ENCODE measurements at places on chromosomes 5 and 9. TPM values are rescaled to one million over a fixed set of nuclear protein-coding genes. Genes with fewer than 3 reads are reported as not detected.
A peak's percentile ranks its signal among the peaks of the same experiment; 100 is the strongest.

DNA sequence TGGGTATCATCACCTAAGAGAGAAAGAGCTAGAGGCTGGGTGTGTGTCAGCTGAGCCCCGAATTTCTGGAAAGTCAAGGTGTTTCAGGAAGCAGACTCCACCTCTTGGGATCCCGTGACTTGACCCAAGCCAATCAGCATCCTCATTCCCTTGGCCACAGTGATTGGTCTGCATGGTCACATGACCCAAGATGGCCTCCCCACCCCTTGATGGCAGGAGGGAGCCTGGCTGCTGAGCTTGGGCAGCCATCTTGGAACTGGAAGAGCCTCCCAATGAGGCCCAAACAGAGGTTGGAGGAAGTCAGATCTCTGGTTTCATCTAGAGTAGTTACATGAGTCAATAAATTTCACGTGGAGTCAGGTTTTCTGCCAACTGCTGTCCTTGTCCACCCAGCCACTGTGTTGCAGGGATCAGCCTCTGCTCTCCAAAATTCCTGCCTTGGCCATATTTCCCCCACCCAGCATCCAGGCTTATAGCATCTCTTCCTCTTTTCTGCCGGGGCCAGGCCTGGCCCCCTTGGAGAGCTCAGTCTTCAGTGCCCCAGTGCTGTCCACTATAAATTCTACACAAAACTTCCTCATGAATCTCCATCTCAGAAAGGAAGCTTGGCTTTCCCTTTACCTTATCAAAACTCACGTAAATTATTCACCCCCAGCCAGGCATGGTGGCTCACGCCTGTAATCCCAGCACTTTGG is 17.2 kb upstream of the SUSD3 start:
- no peaks in the 10 kb centered on the region for H3K27me3 ChIP-seq
- no peaks in the 10 kb centered on the region for H3K4me1 ChIP-seq
- no peaks in the 10 kb centered on the region for H3K36me3 ChIP-seq
- no peak for DNase-seq

DNA sequence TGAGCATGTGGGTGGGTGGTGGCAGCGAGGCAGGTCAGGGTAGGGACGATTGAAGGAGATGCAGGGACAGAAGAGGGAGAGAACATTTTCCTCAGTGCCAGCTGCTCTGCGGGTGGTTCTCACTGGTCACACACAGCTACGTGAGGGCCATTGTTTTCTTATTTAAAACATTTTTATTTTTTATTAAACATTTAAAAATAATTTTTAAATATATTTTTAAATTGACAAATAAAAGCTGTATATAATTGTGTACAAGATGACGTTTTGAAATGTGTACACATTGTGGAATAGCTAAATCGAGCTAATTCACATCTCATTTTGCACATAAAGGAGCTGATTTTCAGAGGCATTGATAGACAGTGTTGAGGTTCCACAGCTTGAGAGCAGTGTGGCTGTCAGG is 14.0 kb downstream of the FAM240B start:
- H3K27me3 ChIP-seq = no peaks in the 10 kb centered on the region
- H3K4me1 ChIP-seq = no peaks in the 10 kb centered on the region
- no peak for DNase-seq
- H3K27ac ChIP-seq = no peak overlapping the region
- H3K36me3 ChIP-seq = no peaks in the 10 kb centered on the region
- H3K4me3 ChIP-seq = no peak overlapping the region

GRCh38 chr5:91499943-91500531 is 116.9 kb upstream of the ARRDC3 start:
- H3K4me1 ChIP-seq = no peaks in the 10 kb centered on the region
- no peak for DNase-seq
- H3K36me3 ChIP-seq = no peaks in the 10 kb centered on the region
- no peaks in the 10 kb centered on the region for H3K27me3 ChIP-seq
- H3K4me3 ChIP-seq = no peak overlapping the region

DNA sequence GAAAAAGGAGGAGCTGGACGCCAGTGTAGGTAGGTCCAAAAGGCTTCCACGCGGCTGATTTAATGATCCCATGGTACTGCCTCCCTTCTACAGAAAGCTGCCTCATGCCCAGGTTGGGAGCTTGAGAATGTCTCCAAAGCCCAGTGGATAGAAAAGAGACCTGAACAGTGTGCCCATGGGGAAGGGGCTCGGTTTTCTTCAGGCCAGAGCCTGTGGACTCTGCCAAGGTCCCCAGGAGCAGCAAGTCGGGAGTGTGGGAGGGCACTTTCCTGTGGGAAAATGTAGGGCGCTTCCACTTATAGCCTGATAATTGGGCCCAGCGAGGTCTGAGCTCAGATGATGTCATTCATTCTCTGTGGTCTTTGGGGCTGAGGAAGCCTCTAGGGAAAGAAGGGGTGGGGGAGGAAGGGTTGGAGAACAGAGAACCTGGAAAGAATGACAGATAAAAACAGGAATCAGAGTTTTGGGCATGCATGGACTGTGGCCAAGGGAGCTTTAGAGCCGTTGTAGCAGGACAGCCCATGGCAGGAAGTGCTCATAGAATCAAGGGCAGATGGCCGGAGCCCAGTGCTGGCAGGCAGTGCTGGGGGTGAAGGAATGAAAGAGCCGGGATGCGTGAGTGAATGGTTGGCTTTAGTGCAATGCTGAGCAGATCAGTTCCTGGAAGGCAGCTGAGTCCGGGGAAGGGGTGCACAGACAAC is 42.5 kb upstream of the SH3PXD2B start:
- no peaks in the 10 kb centered on the region for H3K27me3 ChIP-seq
- H3K27ac ChIP-seq = peak overlapping the region; percentile 63
- peak; percentile 59 for DNase-seq
- H3K4me3 ChIP-seq = no peak overlapping the region
- no peaks in the 10 kb centered on the region for H3K36me3 ChIP-seq

GRCh38 chr9:35993976-35994720 is 36.2 kb upstream of the OR2S2 start:
- no peak for DNase-seq
- H3K4me3 ChIP-seq = no peak overlapping the region
- H3K4me1 ChIP-seq = no peaks in the 10 kb centered on the region
- no peak overlapping the region for H3K27ac ChIP-seq
- no peaks in the 10 kb centered on the region for H3K36me3 ChIP-seq

DNA sequence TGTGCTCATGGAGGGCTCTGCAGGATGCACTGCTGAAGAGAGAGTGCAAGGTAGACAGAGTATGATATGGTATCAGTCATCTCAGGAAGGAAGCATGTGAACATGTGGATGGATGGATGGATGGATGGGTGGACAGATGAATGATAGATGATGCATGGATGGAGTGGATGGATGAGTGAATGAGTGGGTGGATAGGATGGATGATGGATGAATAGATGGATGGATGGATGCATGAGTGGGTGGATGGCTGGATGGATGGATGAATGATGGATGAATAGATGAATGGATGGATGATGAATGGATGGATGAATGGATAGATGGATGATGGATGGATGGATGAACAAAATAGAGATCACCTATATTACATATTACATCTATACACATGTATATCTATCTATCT is 341.3 kb downstream of the DRD1 start:
- no peaks in the 10 kb centered on the region for H3K4me1 ChIP-seq
- no peaks in the 10 kb centered on the region for H3K27me3 ChIP-seq
- H3K36me3 ChIP-seq = no peaks in the 10 kb centered on the region
- H3K4me3 ChIP-seq = no peak overlapping the region

DNA sequence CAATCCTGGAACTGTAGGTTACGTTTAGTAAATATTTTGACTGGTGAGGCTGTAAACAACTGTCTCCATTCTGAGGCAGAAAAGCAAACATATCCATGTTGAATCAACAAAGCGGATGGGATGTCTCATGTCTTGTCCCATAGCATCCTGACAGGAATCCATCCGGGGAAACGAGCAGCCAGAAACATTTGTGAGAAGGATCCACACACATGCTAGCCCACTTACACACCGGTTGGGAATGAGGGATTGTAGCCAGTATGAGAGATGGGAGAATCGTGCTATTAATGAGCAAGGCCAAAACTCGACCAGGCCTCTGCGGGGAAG is 117.5 kb downstream of the FSTL4 start:
- H3K4me3 ChIP-seq = no peak overlapping the region
- H3K27ac ChIP-seq = no peak overlapping the region
- H3K27me3 ChIP-seq = no peaks in the 10 kb centered on the region
- no peaks in the 10 kb centered on the region for H3K36me3 ChIP-seq

- no peak for DNase-seq
- H3K27ac ChIP-seq = no peak overlapping the region
- H3K36me3 ChIP-seq = no peaks in the 10 kb centered on the region
- peaks cover 27% of the 10 kb centered on the region for H3K27me3 ChIP-seq
Measured at GRCh38 chr5:76086095-76086494, 2.9 kb downstream of the SV2C start.

GRCh38 chr5:168530621-168531150 is 1.6 kb downstream of the FBLL1 start:
- H3K4me3 ChIP-seq = no peak overlapping the region
- H3K27ac ChIP-seq = no peak overlapping the region
- H3K36me3 ChIP-seq = no peaks in the 10 kb centered on the region
- H3K4me1 ChIP-seq = no peaks in the 10 kb centered on the region
- no peak for DNase-seq
- H3K27me3 ChIP-seq = no peaks in the 10 kb centered on the region

DNA sequence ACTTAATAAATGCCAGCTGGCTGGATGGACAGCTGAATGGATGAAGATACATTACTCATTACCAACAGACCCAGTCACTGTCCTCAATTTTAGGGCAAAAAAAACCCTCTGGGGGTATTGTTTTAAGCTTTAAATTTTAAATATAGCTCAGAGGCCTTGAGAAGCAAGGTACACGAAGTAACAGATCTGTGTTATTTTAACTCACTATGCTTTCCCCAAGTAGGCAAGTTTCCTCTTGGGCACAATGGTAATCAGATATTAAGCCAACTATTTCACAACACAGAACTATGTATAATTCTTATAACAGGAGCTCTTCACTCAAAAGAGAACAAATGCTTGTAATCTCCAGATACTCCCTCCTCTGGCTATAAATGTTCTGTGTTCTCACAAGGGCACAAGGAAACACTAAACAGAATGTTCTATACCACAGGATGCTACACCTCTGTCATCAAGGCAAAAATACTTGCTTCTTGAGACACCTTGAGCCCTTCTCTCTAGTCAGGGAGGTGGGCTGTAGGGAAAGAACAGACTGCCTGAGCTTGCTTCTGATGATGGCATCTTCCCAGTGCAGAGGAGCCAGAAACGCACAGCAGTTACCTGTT is 443.8 kb downstream of the SPOCK1 start:
- no peak overlapping the region for H3K27ac ChIP-seq
- no peak overlapping the region for H3K4me3 ChIP-seq
- no peaks in the 10 kb centered on the region for H3K4me1 ChIP-seq
- DNase-seq = no peak

NFIB gene
- total RNA-seq = 85.3 TPM

IL3 gene
- not detected for total RNA-seq

DOCK2 gene
- total RNA-seq = 5.3 TPM

SGCD gene
- total RNA-seq = 7.1 TPM

BNC2 gene
- total RNA-seq = 93.5 TPM

SOHLH1 gene
- not detected for total RNA-seq

Data from uterus (tissue), 4 donors.